ENCODE measurements at places on chromosomes 1 and 21.

- no peak for DNase-seq
Observed at GRCh38 chr1:170659399-170660035, 4.4 kb upstream of the PRRX1 start.

DNA sequence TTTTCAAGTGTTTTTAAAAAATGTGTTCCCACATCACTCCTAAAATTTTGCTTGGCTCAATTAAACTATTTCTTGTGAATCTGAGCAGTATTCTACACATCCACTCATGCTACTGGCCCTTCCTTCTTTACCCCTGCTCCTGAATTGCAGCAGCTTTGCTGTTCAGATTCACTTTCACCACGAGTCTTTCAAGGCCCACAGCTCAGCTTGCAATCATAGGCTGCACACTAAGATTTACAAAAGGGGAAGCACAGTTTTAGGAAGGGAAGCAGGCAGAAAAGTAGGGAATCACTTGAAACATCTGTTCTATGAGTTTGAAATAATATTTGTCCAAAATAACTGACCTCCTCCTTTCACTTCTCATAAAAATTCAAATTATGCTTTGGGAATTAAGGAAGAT is 70.9 kb upstream of the EDEM3 start:
- DNase-seq = no peak

DNA sequence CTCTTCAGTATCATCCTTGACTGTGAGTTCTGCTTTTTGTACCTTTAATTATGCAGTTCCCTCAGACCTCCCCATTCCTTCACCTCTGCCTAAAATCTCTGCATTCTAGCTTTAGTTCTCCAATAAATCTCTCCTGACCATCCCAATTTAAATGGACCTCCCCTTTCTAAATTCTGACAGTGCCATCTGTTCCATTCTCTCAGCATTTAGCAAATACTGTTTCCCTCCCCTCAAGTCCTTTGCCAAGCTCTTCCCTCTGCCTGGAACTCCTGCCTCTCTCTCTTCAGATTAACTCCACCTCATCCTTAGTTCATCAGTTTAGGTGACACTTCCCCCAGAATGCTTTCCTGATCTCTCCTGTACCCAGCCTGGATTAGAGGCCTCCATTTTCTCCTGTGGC is 54.0 kb upstream of the JUN start:
- DNase-seq = no peak

GRCh38 chr1:174988986-174989385 is 10.8 kb upstream of the CACYBP start:
- no peak for DNase-seq

DNA sequence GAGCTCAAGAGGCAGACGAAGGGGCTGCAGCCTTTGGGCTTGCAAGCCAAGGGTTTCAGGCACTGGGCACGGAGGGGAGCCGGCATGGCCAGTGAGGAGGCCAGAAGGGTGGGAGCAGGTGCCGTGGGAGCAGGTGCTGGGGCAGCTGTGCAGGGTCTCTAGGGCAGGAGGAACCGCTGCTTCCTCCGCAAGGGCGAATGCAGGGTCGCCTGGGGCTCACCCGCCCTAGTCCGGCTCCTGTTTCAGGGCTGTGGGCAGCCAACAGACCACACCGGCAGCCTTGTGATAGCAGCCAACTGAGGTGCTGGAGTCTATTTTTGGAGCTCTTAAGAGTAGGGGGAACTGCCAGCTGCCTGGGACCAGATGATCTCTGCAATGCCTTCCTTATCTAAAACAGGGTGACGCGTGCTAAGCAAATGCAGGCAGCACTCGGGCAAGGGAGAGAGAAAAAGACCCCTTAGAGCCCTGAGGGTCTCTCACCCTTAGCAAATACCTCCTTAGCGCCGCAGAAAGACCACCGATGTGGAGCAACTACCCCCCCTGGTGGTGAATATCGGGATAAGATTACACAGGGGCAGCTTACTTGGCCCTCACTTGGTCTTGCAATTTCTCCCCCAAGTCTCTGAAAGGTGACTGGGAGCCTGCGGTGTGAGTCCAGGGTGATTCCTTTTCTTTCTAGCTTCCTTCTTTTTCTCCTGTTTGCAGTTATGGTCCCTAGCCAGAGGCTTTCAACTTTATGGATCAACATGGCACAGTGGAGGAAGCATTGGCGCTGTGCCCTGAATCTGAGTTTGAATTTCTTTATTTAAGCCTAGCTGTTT is 20.7 kb upstream of the MAPKAPK2 start:
- peak; percentile 76 for DNase-seq

Data from SK-N-DZ (cell line).